ENCODE measurements at places on chromosomes 7 and 10. TPM values are rescaled to one million over a fixed set of nuclear protein-coding genes. Genes with fewer than 3 reads are reported as not detected.

The HEPACAM2 gene
- polyA plus RNA-seq, result 57.7 TPM

The NEBL gene
- 4.9 TPM for polyA plus RNA-seq

The SYNPO2L gene
- not detected for polyA plus RNA-seq

The DENND2A gene
- polyA plus RNA-seq, result 6.2 TPM

Measured in sigmoid colon (tissue), 7 donors.